ENCODE measurements at places on chromosomes 5 and 9.

- DNase-seq, result no peak
Measured at GRCh38 chr5:945691-946551, 53.2 kb downstream of the TRIP13 start.

GRCh38 chr5:137051161-137051560, 448.0 kb downstream of the SPOCK1 start:
- no peak for DNase-seq

DNA sequence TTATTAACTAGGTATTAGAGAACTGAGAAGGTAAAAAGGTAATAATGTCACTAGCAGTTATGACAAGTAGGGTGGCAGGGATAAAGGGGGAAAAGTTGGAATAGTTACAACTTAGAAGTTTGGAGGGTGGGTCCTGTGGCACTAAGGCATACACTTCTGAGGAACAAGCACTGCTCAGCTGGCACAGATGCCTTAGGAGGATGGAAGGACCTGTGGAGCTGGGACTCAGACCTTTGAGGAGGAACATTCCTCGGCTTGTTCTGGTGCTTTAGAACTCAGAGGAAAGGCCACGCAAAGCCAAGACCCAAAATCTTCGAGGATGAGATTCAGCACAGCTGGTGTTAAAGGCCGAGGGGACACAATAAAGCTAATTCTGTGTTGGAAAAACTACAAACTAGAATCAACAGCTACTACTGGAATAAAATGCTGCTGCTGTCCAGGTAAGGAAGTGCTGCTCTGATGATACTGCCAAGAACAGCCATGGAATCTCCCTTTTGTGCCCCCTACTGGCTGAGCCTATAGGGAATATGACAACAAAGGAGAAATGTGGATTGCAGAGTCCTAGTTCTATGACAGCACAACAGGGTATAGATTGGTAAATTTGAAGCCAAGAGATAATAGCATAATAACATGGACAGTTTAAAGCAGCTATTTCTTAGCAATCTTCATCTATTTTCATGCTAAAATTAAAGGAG, 126.7 kb downstream of the SLC25A46 start:
- peak; percentile 68 for DNase-seq

DNA sequence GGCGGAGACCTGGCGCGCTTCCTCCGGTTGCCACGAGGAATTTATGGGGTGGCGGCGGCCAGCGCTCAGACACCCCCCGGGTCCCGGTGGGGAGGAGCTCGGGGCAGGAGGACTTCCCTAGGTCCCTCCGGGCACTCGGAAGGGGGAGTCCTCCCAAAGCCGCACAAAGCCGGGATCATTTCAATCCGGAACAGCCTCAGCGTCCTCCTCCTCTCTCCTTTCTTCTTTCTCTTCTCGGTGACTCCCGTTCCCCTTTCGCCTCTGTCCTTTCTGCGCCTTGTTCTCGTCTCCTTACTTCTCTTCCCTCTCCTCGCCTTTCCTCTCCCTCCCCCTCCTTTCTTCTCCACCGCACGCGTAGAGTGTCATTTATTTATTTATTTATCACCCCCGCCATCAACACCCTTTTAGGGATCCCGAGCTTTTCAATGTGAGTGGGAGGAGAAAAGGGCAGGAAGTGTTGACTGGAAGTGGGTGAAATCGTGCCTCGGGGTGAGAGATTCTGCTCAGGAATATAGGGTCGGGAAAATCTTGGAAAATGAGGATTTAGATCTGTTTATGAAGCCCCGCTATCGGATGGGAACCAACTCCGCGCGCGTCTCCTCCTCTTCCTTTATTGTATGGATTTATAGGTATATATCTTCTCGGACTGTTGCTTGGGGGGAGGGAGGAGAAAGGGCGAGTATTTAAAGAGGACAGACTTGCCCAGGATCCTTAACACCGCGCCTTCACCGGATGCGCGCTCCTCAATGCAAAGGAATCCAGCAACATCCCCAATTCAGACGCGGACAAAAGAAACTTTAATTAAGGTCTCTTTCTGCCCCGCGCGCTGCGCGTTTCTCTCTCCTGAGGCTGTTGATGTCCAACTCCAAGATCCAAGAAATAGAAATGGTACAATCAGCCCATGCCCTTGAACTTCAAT, 2.0 kb upstream of the ZNF462 start:
- DNase-seq, result peak; percentile 36

- DNase-seq, result no peak
Measured at GRCh38 chr5:176620333-176620981, 9.9 kb downstream of the SNCB start.

- no peak for DNase-seq
Measured at GRCh38 chr9:129612815-129613519, 7.9 kb downstream of the C9orf50 start.

DNA sequence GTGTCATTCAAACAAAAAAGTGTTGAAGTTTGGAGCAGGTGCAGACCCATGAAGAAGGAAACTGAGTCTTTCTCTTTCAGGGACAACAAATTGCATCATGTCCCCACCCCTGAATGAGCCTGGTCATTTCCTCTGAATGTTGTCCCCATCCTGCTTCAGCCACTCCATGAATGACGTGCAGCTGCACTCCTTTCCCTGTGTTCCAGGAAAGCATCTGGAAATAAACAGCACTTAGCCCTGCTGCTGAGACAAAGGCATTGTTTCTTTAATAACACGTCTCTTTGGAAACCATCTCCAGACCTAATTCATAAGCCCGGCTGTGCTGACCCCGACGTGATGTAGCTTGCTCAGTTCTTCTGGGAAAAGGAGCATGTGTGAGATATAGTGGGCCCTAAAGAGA, 682.3 kb downstream of the BRINP1 start:
- DNase-seq, result no peak

- no peak for DNase-seq
Measured at GRCh38 chr9:74122661-74123060, 374.5 kb upstream of the RORB start.

- DNase-seq, result no peak
Measured at GRCh38 chr5:68891718-68892117, 202.1 kb upstream of the SLC30A5 start.

DNA sequence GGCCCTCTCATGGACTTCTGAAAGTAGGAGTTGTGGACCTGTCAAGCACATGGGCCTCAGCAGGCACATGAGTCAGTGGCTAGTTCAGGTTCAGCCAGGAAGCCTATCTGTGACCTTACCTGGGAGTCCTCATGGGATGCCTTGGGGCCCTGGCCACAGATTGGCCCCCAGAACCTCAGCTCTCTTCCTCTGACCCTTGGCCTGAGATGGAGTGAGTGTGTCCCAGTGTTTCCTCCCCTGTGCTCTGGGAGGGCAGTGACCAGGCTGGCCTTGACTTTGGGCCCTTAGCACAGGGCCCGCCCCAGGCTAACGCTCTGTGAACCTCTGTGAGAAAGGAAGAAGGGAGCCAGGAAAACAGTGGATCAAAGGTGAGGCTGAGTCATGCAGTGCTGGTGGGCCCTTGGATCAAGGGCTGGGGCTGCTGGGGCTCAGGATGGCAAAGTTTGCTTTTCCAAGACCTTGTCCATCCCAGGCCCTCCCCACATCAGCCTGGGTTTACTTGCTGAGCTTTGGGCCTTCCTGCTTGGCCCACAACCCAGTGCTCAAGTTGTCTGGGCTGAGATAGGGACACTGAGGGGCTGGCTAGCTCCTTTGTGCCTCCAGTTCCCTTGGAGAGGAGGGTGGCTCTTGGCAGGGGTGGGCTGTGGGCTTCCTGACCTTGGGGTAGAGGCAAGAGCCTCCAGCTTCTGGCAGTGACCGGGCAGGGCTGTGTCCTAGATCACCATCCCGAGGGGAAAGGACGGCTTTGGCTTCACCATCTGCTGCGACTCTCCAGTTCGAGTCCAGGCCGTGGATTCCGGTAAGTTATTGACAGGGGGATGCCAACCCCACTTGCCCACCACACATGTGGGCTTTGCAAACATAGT, 41.4 kb downstream of the RGS3 start:
- no peak for DNase-seq

DNA sequence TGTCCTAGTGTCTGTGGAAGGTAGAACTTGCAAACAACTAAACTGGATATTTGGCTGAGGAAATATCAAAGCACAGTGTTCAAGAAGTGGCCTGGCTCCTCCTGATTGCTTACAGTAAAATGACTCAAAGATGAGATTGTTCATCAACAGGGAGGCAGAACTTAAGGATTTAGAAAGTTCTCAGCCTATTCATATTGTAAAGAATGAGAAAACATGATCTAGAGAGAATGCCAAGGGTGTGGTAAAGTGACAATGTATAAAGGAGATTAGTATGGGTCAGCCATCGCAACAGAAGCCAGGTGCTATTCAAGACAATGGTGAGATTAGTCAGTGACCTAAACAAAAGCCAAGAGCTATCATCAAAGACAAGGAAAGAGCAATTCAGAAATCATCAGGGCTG, 372.3 kb downstream of the SPOCK1 start:
- DNase-seq, result no peak

DNA sequence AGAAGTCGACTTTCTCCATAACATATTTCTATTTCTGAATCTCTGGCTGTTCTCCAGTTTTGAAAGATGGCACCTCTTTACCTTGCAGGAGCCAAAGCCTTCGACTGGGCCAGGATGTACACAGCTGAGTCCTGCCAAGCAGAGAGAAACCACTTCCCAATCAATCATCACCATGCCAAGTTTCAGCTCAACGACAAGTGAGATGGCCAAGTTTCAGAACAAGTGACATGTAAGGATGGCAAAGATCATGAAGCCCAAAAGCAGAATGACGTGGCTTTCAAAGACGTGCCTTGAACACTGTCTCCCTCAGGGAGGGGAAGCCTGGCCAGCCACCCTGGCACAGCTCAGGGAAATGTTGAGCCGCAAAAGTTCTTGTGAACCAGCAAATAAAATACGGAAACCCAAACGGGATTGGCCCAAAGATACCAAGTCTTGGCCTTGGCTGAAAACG, 17.7 kb downstream of the STK10 start:
- DNase-seq, result no peak

GRCh38 chr5:84191281-84191680, 193.4 kb downstream of the EDIL3 start:
- DNase-seq, result peak; percentile 26

DNA sequence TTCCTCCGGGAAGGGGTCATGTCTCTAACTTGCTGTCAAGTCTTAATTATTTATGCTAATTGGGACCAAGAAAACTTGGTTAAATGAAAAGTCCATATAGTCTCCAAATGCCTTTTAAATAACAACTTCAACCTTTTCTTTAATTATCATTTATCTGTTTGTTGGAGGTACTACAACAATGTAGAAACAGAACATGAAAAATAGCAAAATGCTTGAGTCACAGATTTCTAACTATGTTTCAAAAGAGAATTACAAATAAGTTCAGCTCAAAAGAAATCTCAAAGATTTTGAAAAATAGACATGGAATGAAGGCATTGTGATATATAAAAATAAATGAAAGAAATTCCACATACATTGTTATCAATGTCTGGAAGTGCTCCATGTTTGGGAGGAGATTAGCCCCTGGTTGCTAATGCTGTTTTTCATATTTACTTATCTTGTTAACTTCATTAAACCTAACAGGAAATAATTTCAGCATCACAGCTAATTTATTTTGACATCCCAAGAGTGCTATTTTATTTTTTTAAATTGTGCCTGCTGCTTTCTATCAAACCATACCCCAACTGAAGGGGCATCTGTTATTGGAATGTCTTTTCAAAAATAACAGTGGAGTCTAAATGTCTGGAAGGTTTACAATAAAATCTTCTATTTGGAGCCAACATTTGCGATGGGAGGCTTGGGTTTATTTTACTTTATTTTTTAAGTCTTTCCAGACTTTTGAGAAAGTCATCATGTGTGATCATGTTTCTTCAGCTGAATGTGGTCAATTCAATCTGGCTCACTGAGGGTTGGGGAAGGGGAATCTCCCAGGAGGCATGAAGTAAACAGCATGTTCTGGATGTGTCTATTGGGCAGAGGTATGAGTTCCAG, 53.1 kb upstream of the ANKRD55 start:
- no peak for DNase-seq

DNA sequence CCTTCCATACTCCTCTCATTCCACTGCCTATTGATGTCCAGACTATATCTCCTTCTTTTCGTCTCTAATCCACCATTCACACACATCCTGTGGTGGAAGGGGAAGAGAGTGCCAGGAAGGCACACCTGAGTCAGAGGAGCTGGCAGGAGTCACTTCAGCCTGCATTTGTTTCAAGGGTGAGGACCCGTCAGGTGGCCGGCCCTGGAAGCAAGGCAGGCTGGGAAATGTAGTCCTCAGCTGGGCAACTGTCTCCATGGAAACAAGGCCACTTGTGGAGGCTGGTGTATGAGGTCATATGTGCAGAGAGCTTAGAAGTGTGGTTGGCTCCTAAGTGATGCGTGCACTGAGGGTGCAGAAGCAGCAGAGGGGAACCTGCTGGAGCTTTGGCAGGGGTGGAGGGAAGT, 278.4 kb downstream of the NSG2 start:
- peak; percentile 89 for DNase-seq

DNA sequence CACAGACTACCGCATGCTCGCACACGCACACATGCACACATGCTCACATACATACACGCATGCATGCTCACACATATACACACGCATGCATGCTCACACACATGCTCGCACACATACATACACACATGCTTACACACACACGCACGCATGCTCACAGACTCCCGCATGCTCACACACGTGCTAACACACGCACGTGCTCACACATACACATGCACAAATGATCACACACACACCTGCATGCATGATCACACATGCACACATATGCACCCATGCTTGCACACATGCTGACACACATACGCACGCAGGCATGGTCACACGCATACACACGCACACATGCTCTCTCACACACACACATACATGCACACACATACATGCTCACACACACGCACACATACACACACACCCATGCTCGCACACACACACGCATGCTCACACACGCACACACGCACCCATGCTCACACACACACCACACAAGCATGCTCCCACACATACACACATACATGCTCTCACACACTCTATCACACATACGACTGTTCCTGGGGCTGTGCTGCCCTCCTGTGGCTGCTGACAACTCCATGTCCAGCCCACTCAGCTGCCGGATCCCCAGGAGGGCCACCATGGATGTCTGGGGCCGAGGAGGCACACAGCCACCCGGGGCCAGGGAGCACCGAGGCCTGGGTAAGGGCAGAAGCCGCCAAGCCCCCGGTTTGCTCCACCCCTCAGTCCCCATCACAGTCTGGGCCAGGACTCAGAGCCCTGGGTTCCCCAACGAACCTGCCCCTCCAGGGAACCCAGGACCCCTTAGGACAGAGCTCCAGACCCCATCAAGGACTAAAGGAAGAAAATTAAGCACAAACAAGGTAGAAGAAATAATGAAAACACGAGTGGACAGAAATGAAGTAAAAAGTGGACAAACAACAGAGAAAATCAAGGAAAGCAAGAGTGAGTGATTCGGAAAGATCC, 31.4 kb upstream of the EGFL7 start:
- DNase-seq, result peak; percentile 69

- no peak for DNase-seq
Measured at GRCh38 chr5:73701566-73701965, 75.6 kb downstream of the ARHGEF28 start.

GRCh38 chr5:137684761-137685160, 51.1 kb downstream of the KLHL3 start:
- no peak for DNase-seq

- no peak for DNase-seq
Measured at GRCh38 chr9:131483319-131484050, 19.2 kb upstream of the POMT1 start.

DNA sequence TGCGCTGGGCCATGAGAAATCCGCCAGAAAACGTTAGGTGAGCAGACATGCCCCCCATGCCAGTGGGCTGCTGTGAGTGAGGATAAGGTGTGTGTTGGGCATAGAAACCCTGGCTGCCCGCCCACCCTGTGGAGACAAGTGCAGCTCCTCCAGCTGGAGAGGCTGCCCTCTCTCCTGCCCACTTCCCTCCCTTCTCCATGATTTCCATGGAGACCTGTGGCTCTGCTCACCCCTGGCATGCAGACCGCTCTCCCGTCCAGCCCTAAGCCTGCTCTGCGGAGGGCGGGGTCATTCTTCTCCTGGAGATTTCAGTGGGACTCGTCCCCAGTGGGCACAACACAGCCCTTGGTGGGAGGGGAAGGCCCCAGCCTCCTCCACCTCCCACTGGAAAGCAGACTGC, 133.0 kb upstream of the FAM120A start:
- DNase-seq, result no peak
